ELR (cell line): ENCODE measurements at places on chromosomes 16 and 17.

DNA sequence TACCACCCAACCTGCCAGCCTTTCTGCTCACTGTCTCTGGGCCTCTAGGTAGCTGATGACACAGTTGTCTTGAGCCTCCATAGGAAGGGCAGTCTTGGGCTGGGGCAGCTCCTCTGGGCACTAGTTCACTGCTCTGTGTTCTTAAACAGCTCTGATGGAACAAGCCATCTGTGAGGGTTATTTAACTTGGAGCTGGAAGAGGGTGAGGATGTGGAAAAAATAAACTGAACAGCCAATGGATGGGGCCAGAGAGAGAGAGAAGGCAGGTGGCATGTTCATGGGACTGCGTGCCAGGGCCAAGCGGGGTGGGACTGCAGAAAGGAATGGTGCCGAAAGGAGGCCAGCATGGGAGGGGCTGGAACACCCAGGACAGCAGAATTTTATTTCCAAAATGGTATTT lies 52.6 kb downstream of the HIC1 start:
- DNase-seq, result no peak

DNA sequence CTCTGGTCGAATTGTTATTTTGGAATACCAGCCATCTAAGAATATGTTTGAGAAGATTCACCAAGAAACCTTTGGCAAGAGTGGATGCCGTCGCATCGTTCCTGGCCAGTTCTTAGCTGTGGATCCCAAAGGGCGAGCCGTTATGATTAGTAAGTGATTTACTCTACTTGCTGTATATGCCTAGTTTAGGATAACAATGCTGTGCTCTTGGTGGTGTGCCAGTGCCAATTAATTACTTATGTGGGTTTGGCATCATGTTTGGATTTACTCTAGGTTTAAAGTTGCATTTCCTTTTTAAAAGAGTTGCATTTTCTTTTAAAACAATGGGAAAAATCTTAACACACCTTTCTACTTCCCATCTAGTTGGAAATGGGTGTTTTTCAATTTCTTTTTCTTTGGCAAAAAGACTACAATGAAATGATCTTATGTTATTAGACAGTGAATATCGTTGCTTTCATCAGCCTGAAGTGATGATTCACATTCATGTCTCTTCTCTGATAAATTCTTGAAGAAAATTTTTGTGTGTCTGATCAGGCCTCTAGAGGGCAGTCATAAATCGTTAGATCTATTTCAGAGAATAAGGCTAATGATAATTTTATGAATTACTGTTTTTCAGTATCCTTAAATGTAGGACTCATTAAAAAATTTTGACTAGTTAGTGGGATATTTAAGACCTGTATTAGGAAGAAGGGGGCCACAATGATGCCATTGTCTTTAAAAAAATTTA lies 5.6 kb downstream of the SF3B3 start:
- peak; percentile 88 for DNase-seq

DNA sequence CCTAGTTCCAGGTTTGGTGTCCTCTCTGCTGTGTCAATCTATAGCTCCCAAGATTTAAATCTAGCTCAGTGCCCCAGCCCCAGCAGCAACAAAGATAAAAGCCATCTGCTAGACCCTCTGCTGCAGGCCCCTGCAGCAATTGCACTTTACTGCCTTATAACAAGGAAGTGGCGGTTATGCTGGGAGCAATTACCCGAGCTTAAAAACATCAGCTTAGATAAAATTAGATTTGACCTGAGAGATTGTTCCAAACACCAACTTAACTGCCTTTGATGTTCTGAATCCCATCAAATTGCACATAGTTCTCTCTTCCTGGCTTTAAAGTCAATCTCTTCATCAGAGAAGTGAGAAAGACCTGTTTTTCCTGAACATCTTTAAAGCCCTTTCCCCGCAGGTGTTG lies 62.4 kb upstream of the SHISA6 start:
- DNase-seq, result no peak

- DNase-seq, result peak; percentile 97
Observed at GRCh38 chr16:24993722-24994686, 21.2 kb downstream of the ARHGAP17 start.

DNA sequence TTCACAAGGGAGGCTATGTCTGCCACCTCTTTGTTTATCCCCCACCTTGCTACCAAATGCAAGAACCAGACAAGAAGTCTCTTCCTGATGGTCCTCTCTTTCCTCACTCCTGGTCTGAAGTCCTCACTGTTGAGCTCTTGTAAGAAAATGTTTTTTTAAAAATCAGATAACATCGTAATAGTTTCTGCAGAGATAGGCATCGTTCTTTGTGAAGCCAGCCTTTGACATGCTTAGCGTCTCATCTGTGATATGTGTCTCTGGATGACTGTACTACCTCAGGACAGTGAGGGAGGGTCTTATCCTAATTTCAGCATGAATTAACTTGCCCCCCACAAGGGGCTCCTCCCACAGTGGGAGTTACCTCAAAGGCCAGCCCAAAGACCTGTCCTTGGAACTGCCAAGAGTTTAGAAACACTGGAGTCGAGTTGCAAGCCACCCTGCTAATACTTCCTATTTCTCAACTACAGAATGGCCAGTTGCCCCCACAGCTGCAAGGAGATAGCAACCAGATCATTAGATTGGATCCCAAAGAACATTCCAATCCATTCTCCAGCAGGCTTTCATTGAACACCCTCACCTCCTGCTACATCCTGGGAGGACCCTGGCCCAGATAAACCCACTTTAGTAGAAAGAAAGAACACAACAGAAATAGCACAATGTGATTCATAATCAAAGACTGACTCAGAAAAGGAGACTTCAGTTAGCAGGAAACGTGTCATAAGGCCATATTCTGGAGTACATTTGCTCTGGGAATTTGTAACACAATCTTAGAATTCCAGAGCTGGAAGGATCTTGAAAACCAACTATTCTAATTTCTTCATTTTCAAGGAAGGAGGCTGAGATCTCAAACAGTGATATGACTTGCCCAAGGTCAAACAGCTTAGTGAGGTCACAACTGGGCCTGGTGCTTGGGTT lies 151.0 kb downstream of the IRX3 start:
- DNase-seq, result peak; percentile 83

DNA sequence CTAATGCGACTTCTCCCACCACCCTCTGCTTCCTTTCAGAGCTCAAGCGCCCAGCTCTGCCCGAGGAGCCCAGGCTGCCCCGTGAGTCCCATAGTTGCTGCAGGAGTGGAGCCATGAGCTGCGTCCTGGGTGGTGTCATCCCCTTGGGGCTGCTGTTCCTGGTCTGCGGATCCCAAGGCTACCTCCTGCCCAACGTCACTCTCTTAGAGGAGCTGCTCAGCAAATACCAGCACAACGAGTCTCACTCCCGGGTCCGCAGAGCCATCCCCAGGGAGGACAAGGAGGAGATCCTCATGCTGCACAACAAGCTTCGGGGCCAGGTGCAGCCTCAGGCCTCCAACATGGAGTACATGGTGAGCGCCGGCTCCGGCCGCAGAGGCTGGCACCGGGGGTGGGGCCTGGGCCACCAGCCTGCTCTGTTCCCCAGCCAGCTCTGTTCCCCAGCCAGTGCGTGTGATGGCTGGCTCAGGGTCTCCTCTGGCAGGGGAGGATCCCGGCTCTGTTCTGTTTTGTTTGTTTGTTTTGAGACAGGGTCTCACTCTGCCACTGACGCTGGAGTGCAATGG lies 18.7 kb downstream of the CRISPLD2 start:
- DNase-seq, result peak; percentile 54

GRCh38 chr16:10070591-10070990 lies 111.6 kb downstream of the GRIN2A start:
- DNase-seq, result no peak

DNA sequence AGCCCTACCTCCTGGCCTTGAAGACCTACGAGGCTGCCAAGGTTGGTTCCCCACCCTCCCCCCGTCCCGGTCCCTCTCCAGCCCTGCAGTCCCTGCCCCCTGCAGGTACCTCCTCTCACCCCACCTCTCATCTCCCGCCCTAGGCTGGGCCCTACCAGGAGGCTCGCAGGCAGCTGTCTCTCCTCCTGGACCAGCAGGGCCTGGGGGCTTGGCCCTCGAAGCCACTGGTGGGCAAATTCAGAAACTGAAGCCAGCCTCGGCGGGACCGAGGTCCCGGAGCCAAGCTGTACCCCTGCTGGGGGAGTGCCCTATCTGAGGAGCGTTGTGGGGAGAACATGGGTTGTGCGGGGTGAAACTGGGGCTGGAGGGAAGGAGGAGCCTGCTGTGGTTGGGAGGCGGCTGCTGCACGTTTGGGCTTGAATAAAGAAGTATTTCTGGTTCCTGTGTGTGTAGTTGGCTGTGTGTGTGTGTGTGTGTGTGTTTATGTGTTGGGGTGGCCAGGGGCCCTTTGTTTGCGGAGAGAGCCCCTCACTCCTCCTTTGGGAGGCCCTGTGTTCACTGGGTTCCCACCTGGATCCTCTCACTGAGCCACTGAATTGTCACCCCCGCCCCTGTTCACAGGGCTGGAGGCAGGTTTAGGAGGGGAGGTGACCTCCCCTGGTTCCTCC lies 5.9 kb downstream of the ADAD2 start:
- DNase-seq, result no peak

DNA sequence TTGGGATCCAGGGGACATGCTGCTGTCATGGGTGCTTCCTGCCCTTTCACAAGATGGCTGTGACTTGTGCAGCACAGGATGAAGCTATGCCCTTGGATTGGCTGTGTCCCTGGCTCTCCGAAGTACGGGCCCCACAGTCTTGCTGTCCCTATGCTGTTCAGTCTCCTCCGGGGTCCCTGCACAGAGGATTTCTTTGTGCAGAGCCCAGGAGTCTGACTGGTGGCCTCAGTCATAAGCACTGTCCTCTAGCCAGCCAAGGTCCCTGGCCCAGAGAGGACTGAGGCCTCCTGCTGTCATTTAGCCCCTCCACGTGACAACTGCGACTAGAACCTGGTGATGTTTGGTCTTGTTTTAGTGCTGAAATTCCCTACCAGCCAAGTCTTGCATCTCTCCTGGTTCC lies 42.4 kb upstream of the CRISPLD2 start:
- DNase-seq, result no peak

GRCh38 chr17:10292057-10292937 lies 80.5 kb downstream of the MYH13 start:
- peak; percentile 40 for DNase-seq

DNA sequence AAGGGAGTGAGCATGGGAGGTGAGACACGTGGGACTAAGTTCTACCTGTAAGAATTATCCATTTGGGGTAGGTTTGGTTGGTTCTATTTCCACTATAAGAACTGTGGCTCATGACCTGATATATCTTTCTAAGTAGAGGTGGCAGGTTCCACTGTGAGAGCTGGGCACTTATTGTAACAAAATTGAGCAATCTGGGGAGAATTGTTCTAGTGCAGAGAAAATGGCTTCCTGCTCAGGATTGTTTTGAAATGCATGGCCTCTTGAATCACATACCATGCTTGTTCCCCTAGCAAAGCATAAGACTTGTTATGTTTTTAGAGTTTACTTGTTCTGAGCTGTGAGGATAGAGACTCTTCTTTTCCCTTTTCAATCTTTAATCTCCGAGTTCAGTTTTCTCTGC lies 125.9 kb downstream of the MAP2K6 start:
- DNase-seq, result no peak

- no peak for DNase-seq
Observed at GRCh38 chr16:89957216-89957785, 8.7 kb downstream of the DEF8 start.

DNA sequence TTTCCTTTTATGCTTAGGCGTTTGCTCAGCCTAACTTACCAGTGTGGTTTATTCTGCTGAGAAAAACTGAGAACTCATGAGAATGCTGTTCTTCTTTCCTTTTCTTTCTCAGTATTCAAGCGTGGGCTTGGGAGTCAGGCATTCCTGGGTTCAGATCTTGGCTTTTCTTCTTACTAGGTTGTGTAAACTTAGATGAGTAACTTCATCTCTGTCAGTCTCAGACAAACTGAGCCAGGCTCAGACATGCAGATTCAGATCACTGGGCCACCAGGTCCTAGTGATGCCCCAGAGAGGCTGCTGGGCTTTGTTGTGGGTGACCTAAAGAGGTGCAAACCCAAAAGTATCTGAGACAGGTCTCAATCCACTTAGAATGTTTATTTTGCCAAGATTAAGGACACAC lies 95.8 kb upstream of the MPHOSPH6 start:
- DNase-seq, result no peak
